Keratinocyte (primary cell): ENCODE measurements at places on chromosomes 11 and 22.

GRCh38 chr11:121063728-121064127 lies 37.3 kb upstream of the TECTA start:
- no peak for DNase-seq

GRCh38 chr11:16956538-16957153 lies 57.6 kb downstream of the PLEKHA7 start:
- no peak for DNase-seq

GRCh38 chr11:112778091-112778876 lies 182.9 kb upstream of the NCAM1 start:
- no peak for DNase-seq

- DNase-seq = no peak
Observed at GRCh38 chr22:34950489-34950888, 115.5 kb upstream of the ISX start.

- no peak for DNase-seq
Observed at GRCh38 chr22:45265535-45265934, 19.2 kb upstream of the UPK3A start.

DNA sequence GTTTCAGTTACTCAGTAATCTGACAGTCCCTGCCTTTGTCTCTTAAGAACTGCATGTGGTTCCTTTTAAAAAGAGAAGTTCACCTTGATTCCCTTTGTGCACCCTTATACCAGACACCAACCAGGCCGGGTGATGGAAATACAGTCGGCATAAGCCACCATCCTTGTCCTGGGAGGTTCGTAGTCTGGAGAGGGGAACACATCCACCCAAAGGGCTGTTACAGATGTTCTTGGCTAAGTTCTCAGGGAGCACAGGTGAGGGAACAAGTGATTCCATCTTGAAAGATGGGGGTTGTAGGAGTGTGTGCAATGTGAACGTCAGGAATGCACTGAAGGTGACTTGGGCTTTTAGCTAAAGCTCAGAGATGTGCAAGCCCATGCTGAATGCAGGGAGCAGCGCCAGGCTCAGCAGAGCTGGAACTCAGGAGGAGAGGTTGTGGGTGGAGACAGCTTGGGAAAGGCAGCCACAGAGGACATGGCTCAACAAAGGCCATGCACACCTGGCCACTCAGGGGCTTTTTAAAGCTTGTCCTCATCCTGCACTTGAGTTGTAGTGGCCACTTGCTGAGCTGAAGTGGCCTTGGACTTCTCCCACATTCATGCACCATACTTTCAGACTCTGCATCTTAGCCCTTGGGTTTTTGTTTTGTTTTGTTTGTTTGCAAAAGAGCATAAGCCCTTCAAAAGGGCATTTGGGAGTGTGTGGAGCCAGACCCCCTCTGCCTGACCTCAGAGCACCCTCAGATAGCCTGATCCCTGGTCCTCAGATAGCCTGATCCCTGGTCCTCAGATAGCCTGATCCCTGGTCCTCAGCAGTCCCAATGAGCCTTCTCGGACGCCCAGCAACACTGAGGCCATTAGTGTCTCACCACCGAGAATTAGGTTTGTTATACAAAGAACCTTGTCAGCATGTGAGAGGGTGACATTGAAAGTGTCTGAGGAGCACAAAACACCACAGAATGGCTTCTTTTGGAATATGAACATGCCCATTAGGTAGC lies 12.7 kb upstream of the TMA7B start:
- no peak for DNase-seq

DNA sequence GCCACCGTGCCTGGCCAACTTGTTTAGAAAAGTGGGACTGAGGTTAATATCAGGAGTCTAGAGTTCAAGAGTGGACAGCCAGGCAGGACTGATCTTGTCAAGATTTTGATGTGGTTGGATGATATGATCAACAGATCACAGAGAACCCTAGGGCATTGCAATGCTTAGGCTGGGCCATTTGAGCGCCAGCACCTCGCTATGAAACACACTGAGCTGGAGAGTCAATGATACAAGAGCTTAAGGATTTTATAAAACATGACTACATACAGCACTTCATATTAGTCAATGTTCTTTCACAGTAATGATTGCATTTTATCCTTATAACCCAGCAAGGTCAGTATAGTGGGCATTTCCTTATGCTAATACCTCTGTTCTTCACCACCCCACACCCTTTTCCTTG lies 15.4 kb upstream of the PEX26 start:
- no peak for DNase-seq

GRCh38 chr11:36012979-36013378 lies 69.1 kb downstream of the LDLRAD3 start:
- DNase-seq = no peak

DNA sequence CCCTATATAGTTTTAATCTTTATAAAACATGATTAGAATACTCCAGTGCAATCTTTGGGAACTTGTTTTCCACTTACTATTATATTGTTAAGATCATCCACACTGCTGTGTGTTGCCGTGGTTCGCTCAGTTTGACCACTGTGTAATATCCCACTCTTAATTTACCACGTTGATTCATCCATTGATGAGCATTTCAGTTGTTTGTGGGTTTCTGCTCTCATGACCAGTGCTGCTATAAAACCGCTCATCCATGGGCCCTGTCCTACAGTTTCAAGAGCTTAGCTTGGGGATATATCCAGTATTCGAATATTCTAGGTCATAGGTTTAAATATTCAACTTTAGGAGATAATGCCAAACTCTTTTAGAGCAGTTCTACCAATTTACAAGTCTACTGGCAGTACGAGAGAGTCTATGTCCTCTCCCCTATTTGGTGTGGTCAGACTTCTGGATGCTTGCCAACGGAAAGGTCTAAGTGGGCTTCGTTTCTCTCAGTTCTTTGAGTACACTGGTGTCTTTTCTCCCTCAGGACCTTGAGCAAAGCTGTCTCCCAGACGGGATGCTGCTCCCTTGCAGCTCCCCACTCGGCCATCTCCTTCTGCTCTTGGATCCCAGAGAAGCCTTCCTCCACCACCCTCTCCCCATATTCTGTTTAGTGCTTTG lies 94.9 kb upstream of the ALX4 start:
- DNase-seq = no peak

GRCh38 chr11:5631417-5631816 lies 6.6 kb downstream of the TRIM34 start:
- DNase-seq = no peak

DNA sequence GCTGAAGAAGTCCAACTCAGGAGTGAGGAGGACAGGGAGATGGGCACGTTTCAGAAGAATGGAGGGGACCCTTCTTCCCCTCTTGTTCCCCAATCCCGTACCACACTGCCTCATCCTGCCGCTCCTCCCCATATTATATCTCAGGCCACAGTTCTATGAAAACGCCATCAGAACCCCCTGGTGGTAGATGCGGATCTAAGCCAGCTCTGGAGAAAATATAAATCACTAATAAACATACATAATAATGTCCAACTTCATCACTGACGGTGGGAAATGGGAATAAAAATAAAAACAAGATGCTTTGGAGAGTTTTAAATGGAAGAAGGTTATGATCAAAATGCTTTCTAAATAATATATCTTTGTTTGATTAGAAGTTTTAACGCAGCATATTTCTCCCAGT lies 400.3 kb downstream of the CADM1 start:
- DNase-seq = no peak
